T47D (cell line): ENCODE measurements at places on chromosomes 2 and 18.

DNA sequence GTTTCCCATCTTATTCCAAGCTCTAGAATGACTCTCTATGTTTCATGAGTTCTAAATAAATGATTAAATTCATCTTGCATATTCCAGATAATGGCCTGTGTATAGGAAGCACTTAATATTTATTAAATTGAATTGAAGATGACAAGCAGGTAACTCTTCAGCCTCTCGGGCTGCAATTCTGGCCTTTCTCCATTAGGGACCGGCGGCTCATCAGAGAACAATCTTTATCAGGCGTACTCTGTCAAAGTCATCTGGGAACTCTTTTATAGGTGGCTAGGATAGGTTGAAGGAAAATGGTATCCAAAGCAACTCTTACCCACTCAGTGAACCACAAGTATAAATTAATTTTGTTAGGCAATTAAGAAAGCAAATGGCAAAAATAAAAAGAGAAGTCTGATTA is 308.5 kb downstream of the NOL4 start:
- DNase-seq, result peak; percentile 8

DNA sequence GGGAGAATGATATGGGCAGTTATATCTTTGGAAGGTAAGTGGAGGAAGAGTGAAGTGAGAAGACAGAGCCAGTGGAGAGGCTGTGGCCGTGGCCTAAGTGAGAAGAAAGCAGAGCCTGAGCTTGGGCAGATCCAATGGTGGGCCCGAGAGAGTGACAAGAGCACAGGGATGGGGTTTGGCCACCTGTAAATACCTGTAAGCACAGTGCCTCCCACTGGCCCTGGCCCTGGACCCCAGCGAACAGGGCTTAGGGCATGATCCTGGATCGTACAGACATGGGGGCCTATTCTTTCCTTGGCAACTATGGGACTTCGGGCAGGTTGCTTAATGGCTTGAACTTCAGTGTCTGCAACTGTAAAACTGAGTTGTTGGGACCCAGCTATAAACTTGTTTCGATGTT is 44.1 kb downstream of the MTCL1 start:
- no peak for DNase-seq

DNA sequence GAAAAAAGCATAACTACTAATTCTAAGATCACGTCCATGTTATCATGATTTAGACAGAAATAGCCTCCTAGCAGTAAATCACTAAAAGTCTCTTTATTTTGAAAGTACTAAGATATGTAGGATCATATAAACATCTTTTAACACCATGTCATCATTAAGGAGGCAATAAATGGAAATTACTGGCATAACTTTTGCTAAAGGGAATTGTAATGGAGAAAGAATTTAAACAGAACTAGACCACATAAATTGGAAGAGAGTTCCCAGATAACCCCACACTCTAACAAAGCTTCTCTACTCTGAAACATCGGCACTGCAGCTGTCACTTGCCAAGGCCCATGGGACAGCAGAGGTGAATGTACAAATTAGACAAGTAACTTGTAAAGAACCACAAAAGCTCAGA is 29.5 kb downstream of the STK39 start:
- DNase-seq, result no peak

- DNase-seq, result no peak
Observed at GRCh38 chr2:62055724-62056336, 140.1 kb upstream of the B3GNT2 start.
